ENCODE measurements at places on chromosomes 3 and 15.

DNA sequence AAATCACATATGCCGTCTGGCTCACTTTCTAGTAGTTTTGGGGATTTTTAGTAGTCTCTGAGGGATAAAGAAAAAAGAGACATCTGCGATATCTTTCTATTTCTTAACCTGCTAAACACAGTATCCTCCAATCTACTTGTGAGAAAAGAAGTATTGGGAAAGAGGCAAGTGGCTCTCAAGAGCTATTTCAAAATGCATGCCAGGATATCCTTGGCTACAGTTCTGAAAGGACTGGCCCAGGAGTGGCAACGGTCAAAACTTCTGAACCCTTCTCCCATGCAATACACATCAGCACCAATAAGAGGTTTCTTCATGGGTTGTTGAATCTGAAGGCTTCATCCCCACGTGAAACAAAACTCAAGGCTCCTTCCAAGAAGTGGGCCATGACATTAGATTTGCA is 204.0 kb upstream of the WNT5A start:
- no peak for DNase-seq

DNA sequence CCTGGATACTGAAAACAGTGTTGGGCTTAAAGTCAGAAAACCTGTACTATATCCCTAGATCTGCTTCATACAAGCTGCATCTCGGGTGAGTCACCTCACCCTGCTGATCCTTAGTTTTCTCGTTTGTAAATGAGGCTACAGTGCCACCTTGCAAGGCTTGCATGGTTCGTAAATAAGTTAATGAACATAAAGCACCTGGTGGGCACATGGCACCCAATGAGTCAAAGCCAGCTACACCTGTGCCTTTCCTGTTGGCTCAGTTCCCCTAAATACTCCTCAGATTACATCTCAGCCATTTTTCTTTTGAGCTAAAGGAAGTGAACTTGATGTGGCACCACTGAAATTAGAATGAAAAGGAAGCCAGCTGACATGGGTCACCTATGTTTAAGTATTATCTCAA is 26.5 kb downstream of the RTP1 start:
- DNase-seq, result no peak

- no peak for DNase-seq
Observed at GRCh38 chr3:38153221-38153620, 12.1 kb upstream of the OXSR1 start.

DNA sequence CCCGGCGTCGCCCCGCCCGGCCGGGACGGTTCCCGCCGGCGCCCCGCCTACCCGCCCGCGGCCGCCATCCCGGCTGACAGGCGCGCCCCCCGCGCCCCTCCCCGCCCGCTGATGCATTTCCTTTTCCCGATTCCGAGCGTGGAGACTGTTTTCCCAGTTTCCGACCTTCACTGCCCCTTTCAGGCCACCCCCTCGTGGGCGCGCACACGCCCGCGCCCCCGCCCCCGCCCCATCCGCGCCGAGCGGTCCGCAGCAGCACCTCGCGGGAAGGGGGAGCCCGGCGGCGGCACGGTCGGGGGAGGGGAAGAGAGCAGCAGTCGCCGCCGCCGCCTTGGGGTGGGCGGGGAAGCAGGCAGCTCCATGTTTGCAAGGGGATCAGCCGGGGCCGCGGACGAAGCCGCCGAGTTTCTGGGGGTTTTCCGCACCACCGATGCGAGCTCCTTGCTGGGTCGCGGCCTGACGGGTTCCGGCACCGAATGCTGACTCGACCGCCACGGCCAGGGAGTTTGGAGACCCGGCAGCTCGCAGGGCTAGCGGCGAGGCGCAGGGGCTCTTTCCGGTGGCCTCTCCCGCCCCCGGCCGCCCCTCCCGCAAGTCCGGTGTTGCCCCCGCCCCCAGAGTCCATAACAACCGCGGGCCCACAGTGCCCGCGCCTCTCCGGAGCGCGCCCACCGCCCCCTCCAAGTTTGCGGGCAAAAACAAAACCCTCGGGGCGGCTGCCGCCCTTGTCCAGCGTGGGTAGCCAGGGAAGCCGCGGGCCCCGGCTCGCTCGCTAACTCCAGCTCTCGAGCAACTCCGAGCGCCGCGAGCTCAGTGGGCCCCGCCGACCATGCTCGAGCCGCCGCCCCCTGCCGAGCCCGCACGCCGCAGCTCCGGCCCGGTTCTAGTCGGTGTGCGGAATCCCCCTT is 3.2 kb upstream of the SIN3A start:
- peak; percentile 77 for DNase-seq

- no peak for DNase-seq
Observed at GRCh38 chr3:4061195-4061594, 242.0 kb upstream of the SETMAR start.

DNA sequence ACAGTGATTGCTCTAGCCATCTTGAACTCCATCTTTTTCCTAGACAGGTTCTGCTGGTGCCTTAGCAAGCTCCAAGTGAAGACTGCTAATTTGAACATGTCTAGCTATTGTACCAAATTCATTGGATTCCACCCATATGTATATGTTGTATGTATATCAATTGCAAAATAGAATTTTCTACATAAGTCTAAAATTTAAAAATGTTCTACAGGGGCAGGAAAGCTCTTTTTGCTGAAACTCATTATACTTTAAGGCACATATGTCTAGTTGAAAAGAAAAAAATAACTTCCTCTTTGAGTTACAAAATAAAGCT is 845.3 kb downstream of the MCTP2 start:
- no peak for DNase-seq

DNA sequence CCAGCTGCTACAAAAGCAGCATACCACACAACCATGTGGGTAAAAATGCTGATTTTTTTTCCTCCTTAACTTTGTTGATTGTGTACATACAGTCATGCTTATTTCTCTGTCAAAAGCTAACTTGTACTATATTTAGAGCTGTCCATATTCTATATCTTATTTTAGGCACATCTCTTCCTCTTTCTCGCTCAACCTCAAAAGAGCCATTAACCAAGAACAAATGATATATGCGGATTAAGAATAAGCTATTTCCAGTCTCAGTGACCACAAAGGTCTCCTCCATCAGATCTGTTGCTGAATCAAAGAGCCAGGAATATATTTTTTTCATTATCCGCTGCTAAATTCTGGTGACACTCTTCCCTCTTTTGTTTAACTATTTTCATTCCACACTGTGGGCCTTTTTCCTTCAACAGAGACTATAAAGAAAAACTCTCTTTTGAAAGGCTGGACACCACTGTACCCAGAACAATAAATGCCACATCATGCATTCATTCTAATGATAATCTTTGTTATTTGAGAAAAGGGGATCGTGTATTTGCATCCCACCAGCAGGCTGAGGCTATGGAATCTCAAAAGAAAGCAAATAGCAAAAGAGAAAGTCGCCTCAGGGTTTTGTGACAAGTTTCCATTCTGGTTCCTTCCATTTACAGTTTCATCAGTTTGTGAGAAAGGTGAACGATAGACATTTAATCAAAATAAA is 8.0 kb downstream of the TMEM212 start:
- no peak for DNase-seq

DNA sequence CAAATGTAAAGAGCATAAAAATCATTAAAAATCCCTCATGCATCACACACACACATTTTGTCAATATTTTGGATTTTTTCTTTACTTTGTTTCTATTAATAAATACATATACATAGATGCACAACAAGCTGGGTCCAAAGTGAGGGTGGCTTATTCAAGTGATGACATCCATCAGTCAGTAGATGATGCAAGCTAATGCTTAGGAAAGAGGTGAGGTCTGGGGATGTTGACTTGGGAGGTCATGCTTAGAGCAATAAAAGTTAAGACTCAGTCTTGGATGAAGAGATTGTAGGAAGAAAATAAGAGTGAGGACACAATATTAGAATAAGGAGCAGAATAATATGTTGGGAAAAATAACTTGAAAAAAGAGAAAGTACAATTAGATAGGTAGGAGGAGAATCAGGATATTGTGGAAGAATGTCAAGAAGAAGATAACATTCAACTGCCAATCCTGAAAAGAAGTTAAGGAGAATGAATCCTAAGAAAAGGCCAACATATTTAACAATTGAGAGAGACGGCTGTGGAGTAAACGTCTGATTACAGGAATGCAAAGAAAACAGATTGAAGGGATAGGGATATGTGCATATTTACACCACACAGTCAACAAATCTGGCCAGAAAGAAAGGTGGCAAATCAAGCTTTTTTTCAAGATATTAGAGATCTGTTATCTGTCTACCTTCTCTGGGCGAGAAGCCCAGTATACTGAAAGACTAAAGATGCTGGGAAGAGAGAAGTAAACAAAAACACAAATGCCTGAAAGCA is 111.0 kb upstream of the TJP1 start:
- no peak for DNase-seq

- no peak for DNase-seq
Observed at GRCh38 chr3:76582098-76582497, 457.8 kb upstream of the ROBO2 start.

GRCh38 chr3:111864821-111865656 is 6.0 kb downstream of the PHLDB2 start:
- DNase-seq, result no peak

GRCh38 chr3:117762621-117763037 is 1053.0 kb downstream of the TUSC7 start:
- no peak for DNase-seq

- DNase-seq, result no peak
Observed at GRCh38 chr15:88791637-88792036, 11.6 kb upstream of the ACAN start.

DNA sequence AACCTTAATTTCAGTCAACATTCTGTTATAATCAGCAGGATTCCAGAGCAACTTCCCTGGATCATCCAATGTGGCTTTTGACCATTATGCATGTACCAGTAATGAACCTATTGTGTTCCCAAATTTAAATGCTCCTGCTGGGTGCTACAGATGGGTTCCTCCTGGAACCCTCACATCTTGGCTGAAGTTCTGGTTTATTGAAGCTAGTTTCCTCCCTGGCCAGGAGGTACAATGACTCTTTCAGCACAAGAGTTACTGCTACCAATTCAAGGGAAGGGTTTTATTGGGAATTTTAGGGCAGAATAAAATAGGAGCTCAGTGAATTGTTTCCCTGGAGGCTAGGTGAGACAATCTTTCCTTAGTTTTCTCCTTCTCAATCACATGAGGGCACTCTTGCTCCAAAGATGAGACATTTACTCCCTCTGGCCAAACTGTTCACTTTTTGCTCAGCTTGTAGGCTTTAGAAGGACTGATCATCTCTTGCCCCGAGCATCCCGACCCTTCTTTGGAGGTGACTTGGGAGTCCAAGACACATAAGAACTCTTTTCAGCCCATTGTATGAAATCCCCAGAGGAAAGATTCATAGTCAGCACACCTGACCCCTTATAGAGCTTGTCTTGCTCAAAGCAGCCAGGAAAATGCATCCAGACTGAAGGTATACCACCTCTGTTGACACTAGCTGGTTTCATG is 8.8 kb upstream of the NPHP3 start:
- no peak for DNase-seq

- DNase-seq, result no peak
Observed at GRCh38 chr3:78992400-78992799, 775.4 kb downstream of the ROBO1 start.

DNA sequence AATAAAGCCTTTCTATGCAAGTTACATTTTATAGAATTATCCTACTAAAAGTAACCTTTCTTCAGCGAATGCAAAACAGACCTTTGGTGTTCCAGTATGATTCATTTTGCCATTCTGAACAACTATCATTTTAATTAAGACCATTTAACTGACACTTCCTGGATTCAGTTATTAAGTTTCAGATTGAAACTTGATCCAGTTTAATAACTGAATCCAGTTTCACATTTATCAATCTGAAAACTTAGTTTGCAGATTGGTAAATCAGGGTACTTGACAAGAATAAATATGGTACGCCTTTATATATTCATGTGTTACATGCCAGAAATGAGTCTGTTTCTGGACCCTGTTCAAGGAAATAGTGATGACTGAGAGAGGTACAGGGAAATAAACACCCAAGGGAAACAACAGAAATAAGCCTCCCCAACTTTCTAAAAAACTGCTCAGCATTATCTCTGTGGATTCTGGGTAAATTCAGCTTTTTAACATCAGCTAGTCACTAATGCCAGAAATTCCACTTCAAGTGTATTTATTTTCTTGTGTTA is 23.3 kb upstream of the NFKBIZ start:
- no peak for DNase-seq

DNA sequence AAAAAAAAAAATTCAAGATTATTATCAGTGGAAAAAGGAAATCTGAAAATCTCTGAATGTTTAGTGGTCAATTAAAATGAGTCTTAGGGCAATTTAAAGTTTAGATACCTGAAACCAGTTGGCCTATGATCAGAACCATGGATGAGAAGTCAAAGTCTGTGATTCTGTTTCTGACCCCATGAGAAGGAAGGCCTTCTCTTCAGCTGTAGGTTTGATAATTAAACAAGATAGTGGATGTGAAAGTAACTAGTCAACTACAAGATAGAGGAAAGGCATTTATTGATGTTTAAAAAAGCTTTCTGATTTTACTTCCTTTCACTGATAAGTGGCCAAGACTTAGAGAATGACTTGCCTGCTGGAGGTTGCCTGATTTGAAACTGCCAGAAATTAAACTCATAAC is 8.7 kb downstream of the PLS1 start:
- DNase-seq, result no peak

DNA sequence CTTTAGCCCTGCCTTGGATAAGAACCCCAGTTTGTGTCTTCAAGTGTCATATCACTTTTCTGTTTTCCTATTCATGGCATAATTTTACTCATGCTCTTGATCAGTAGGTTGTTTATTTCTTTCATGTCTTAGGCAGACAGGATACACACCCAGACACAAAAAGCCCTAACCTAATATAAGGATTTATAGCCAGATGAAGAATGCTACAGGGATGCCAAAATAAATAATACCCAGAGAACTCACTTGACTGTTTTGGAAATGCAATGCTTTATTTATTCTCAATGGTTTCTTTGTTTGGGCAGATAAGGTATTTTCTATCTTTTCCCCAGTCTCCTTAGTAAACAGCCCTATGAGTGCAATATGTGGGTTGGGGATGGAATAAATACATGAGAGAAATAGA is 424.0 kb upstream of the PDZRN3 start:
- no peak for DNase-seq

DNA sequence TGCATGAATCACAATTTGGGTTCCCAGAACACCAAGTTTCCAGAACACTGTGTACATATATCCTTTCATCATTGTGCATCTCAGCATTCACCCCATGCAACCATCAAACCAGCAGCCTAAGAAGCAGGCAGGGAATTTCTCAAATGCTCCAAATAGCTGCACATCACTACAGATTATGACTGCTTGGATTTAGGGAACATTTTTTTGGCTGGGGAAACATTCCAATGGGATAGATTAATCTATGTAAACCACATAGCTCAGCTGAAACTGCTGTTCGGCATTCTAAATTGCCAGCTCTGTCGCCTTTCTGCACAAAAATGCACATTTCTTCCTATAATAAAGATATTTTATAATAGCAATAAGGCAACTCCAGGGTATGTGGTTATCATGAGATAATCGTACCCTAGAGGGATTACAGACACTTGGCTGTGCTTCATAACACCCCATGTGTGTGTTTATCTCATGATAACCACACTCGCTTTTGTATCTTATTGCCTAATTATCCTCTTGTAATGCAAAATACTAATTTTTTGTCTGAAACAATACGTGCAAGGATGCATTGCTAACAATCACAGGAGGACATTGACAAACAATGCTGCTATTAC is 483.7 kb upstream of the DPH6 start:
- no peak for DNase-seq

- no peak for DNase-seq
Observed at GRCh38 chr15:70876011-70876410, 16.2 kb downstream of the THAP10 start.
